ENCODE measurements at places on chromosomes 11 and 22.

DNA sequence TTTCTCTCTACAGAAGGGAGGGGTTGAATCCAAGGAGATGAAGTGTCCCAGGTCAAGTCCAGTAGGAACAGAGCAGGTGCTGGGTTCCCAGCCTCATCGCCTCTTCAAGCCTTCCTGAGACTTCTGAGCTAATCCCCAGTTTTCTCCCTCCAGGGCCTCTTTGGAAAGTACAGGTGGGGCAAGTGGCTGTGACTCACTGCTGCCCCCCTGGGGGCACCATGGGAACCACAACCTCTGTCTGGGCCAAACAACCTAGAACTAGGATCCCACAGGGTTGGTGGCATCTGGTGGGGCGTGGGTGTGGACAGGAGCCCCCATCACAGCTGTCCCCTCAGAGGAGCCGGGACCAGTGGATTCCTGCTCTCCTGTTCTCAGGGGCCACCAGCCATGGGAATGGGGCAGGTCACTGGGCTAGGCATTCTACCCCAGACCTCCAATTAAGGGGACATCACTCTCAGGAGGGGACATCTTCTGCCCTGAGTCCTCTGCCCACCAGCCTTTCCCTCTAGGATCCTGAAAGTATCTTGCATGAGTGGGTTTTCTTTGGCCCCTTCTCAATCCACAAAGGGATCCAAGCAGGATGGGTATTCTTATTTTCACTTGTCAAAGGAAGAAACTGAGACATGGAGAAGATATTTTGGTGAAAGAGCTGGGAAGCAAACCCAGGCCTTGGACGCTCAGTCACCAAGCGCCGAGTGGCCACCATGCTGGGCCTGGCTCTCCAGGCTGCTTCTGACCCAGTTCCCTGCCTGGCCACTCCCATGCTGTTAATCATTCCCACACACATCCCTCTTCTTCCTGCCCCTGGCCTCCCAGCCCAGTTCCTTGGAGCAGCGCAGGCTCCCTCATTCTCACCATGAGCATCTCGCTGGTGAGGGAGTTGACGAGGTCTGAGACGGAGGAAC is 23.8 kb downstream of the LRRC10B start:
- DNase-seq, result no peak

- no peak for DNase-seq
Observed at GRCh38 chr11:121104312-121104762, 3.3 kb downstream of the TECTA start.

GRCh38 chr22:17797721-17798559 is 23.7 kb upstream of the BID start:
- DNase-seq, result no peak

DNA sequence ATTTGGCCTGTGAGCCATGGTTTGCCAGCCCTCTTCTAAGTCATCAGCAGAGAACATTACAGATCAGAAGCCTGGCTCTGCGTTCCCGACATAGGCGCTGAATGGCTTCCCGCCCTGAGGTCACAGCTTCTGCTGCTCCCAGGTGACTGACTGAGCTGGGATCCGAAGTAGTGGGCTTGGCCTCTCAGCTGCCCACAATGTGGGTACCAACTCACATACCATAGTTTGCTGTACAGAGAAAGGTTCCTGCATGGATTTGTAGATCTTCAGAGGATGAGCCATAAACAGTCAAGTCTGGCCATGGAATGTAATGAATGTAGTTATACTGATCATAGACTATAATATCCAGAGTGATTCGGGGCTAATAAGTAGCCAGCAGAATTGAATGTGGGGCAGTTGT is 42.6 kb downstream of the TEAD1 start:
- no peak for DNase-seq

- DNase-seq, result no peak
Observed at GRCh38 chr11:72609045-72609444, 65.2 kb downstream of the PDE2A start.
